HEK293T (cell line): ENCODE measurements at places on chromosomes 1 and 21.
A peak's percentile ranks its signal among the peaks of the same experiment; 100 is the strongest.

DNA sequence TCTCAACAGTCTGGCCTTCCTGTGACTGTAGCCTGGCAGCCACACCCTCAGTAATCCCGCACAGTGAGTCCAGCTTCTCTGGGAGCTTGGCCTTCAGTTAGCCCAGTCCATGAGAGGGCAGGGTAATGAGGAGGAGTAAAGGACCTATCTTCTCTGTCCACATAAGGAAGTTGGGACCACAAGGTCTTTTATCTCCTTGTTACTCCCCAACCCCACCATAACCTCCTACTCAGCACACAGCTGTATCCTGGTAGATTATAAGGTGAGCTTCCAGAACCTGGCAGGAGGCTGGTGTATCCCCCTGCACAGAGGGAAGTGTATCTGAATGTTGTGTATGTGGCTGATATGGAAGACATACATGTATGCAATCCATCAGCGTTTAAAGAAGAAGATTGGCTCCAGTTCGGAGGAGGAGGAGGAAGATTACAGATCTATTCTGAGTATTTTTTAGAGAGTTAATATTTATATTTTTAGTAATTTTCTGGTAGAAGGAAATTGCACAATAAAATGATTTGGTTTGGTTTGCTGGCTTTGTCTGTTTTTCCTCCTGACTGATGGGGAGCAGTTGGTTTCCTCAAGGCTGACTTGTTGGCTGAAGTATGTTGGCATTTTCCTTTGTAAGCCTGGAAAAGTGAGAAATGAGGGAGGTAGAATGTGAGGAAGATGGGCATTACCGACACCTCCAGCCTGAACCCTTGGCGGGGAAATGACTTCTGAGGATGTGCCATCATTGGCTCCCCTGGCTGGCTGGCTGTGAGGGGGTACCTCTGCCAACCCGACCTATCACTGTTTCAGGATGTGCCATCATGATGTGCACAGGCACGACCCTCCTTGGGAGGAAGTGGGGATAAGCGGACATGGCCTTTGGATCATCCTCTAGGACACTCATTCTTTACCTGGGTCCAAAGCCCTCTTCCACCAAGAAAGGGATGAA is 5.0 kb downstream of the C1orf226 start:
- DNase-seq = no peak

DNA sequence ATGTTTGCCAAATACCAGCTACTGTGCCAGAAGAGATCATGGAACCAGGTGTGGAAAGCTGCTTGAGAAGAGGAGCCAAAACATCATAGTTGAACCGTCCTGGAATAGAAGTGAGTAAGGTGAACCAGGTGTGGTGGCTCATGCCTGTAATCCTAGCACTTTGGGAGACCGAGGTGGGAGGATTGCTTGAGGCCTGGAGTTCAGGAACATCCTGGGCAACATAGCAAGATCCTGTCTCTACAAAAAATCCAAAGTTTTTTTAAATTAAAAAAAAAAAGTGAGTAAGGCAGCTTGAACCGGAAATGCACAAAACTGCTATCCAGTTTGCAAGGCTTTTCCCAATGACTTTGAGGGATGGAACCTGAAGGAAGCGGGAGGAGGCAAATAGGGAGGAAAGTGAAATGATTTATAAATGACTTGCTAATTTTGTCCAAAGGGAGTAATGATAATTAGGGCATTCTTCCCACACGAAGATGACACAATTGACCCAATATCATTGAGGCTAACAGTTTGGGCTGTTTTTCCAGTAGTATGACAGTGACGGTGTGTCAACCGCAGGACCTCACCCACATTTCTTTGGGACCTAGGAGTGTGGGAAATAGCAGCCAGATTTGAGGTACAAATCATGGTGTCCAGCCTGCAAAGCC is 1.5 kb upstream of the CNN3 start:
- no peak for DNase-seq

GRCh38 chr1:19209439-19209989 is 552 bp downstream of the UBR4 start:
- peak; percentile 20 for DNase-seq

GRCh38 chr1:234542211-234542850 is 63.4 kb upstream of the TARBP1 start:
- no peak for DNase-seq

DNA sequence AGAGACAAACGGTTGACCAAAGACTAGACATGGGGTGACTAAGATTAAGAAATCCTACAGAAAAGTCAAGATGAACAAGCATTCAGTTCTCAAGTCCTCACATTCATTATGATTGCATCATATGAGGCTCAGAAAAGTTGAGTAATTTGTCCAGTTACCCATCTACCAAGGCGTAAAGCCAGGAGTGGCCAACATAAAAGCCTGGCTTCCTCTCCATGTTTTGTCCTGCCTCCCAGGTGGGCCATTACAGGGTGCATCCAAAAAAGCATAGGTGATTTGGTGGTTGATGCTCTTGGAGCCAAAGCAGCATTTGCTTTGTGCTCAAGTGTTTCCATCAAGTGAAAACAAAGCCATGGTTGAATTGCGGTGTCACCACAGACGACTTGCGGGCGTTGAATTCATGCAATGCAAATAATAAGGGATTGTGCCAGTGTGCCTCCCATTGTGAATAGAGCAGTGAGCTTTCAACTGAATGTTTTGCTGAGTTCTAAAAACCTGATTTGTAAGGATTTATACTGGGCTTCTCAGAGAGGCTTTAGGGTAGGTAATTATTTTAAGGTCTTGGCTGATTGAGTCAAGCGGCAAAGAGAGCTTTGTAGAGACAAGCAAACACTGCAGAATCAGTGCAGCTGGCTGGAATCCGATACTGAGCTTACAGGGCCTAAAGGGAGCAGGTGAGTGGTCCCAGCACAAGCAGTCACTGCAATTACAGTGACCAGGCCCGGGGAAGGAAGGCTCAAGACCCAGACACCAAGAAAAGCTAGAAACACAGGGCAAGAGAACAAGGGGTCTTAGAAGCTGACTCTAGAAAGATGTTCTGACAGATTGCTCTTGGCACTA is 54.1 kb downstream of the KCNJ15 start:
- no peak for DNase-seq

DNA sequence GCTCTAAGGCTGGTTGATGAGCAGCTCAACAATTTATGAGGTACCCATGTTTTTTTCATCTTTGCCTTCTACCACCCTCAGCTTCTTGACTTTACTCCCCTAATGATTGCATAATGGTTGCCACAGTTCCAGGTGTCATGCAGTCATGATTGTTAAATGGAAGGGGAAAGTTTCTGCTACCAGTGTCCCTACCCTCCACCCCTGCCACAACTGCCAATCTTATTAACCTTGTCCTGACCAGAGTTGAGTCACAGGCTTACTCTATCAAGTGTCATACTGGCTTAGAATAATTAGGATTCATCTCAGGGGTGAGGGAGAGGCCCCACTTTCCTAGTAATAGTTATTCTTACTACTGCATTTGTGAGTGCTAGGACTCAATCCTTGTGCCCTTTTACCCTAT is 7.9 kb upstream of the FUBP1 start:
- DNase-seq = no peak
